ENCODE measurements at places on chromosomes 5 and 9.

- DNase-seq, result no peak
Measured at GRCh38 chr5:72141440-72142355, 34.4 kb downstream of the MAP1B start.

GRCh38 chr9:110451726-110452125 lies 114.1 kb upstream of the TXNDC8 start:
- no peak for DNase-seq

DNA sequence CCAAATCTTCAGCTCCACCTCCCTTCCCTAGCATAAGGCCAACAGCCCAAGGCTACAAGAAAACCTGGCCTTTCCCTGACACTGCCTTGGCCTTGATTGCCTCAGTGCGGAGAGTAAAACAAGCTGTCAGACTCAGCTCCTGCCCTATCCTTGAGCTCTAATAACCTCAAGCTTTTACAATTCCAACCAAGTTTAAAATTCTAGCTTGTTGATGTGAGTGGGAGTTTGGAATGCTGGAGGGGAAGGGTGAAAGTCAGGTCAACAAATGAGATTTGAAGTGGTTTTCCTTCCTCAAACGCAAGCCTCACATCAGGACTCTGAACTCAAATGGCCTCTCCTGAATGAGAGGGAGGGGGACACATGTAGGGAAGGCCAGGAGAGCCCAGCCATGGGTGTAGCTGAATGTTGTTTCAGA lies 197.0 kb upstream of the VLDLR start:
- DNase-seq, result no peak

GRCh38 chr5:178371362-178372111 lies 138.9 kb upstream of the PHYKPL start:
- DNase-seq, result no peak

GRCh38 chr9:21833090-21833801 lies 30.8 kb downstream of the MTAP start:
- DNase-seq, result peak; percentile 61

DNA sequence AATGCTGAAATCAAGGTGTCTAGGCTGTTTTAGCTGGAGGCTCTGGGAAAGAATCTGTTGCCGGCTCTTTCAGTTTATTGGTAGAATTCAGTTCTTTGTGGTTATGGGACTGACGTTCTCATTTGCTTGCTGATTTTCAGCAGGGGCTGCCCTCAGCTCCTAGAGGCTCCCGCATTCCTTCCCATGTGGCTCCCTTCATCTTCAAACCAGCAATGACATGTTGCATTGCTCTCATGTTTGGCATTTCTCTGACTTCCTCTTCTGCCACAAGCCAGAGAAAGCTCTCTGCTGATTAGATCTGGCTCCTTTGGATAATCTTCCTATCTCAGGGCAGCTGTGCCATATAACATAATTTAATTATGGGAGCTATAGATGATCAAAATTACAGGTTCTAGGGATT lies 360.3 kb downstream of the LRRC70 start:
- no peak for DNase-seq

GRCh38 chr5:129616517-129616916 lies 131.4 kb upstream of the MINAR2 start:
- DNase-seq, result no peak

- no peak for DNase-seq
Measured at GRCh38 chr5:14006823-14007520, 62.5 kb upstream of the DNAH5 start.

Data from GM12878 (cell line).